ENCODE measurements at places on chromosomes 13 and 19.

DNA sequence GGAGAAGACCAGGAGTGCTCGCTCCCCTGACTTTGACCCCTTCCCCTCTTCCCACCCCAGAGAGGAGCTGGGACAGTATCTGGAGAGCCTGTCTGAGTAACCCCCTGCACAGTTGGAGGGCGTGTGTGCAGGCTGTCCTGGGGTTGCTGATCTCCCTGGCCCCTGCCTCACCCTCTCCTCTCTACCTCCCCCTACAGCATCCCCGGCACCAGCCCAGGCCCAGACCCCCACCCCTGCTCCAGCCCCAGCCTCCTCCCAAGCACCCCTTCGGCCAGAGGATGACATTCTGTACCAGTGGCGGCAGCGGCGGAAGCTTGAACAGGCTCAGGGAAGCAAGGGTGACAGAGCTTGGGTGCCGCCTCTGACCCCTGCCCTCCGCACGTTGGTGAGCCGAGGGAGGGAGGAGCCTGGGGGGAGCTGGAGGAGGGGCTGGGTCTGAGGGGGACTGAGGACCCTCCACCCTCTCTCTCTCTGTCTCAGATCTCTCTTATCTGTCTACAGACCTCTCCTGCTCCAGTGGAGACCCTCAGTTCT lies 8.7 kb downstream of the PROSER3 start:
- no peak for DNase-seq

- DNase-seq, result no peak
These were observed 519 bp downstream of the PTPRS start for GRCh38 chr19:5339950-5340636.

DNA sequence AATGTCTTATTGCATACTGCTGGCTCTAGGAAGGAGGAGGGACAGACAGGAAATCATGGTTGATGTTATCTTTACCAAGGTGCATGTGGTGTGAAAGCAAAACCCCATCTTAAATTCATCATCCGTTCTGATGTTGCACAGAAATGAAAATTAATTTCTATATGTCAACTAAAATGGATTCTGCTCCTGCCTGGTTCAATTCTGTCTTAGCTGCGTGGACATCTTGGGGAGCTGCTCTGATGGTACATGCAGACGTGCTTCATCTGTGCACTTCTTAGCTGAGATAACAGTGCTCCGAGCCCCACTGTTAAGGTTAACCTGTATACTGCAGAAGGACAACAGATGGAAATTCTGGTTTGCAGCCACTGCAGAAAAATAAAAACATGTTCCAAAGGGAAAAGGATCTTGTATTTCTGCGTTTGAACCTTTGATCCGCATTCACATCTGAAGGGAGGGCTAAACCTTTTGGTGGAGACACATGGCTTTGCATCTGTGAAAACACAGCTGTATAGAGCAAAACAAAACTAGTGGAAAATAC lies 155.6 kb downstream of the TM9SF2 start:
- no peak for DNase-seq

- DNase-seq, result no peak
These were observed 1.8 kb downstream of the SHISA7 start for GRCh38 chr19:55441319-55441691.

DNA sequence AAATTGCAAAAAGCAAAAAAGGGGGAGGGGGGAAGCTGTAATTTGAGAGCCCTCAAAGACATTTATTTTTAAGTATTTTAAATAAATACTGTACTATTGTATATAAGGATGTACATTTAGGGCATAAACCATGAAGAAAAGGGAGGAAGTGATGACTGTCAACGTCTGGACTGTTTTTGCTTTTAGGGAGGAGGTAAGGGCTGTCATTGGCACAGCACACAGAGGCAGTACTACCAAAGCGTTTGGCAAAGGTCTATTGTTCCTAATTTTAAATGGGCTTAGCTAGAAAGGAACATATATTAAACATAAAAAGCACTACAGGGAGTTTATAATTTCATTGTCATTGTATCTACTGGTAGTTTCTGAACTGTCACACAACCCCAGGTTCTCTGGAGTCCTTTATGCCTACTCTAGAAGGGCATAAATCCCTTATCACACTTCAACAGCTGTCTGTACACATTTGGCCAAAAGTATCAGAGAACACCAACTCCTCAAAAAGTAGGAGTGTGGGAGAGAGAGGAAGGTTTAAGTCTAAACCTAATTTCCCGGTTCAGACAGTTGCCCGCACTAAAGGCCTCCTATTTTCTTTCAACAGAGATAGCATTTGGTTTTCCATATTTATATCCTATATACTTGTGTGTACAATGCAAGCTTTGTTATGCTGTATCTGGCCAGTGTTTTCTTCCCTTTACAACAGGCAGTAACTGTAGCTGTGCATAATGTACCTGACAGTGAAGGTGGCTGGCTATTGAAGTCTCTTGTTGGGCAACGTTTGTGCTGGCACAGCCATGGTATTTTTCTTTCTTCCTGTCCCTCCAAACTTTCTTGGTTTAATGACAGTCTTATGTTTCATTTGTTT lies 406.2 kb downstream of the KLF5 start:
- DNase-seq, result no peak

DNA sequence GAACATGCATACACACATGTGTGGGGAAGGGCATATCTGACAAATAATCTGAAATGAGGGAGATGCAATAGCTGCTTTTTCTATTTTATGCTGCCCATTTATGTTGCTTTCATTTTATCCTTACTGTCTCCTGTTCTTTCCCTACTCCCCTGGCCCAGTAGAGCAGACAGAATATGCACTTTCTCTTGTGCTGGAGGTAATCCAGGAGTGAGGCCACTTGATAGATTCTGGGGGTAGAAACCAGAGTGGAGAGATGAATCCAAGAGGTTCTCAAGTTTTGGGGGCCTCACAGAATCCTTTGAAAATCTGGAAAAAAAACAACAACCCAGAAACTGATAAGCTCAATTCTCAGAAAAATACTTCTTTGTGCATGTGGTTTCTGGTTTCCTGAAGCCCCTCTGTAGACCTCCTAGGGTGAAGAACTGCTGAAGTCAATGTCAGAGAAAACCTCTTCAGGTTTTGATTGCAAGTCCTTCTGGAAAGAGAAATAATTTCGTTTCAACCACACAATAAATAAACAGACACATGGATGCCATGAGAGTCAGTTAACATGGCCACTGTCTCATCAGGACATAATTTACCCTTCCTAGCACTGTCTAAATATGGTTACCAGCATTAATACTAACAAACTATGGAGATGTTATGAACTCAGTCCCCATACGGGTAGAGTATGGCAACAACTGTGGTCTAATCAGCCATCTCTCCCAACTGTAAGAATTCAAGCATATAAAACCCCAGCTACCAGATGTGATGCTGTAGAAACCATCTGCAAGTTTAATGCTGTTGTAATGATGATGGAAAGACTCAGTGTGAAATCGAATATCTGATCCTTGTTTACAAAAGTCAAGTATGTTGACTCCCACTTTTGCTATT lies 355.6 kb downstream of the SLC7A1 start:
- no peak for DNase-seq

- no peak for DNase-seq
These were observed 100.0 kb upstream of the RAP2A start for GRCh38 chr13:97333983-97334382.

DNA sequence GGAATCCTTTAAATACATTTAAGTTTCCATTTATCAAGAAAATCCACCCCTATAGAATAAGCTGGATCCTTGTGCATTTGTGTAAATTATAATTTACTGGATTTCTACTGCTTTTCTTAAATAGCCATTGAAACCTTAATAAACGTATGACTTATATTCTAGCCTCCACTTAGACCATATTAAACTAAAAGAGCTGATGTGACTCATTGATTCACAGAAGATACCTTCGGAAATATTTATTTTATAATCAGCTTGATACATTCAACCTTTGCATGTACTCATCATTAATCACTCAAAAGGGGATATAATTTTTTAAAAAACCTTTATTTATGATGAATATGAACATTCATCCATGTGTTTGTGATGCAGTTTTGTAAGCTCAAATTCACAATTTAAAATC lies 136.3 kb downstream of the SPRY2 start:
- DNase-seq, result no peak

DNA sequence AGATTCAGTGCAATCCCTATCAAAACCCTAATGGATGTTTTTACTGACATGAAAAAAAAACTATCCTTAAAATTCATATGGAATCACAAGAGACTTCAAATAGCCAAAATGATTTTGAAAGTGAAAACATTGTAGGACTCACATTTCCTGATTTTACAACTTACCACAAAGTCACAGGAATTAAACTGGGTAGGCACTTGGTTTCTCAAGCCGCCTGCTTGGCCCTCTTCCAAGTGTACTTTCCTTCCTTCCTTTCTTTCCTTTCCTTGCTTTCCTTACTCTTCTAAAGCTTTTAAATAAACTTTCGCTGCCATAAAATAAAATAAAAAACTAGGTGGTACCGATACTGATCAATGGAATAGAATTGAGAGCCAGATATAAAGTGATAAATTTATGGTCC lies 21.0 kb upstream of the CD33 start:
- no peak for DNase-seq

GRCh38 chr13:41313659-41314197 lies 2.7 kb downstream of the NAA16 start:
- DNase-seq, result no peak

- no peak for DNase-seq
These were observed 14.1 kb downstream of the PROSER1 start for GRCh38 chr13:39023761-39024160.

GRCh38 chr19:7203332-7203731 lies 90.9 kb downstream of the INSR start:
- DNase-seq, result no peak

GRCh38 chr19:43678512-43679261 lies 8.7 kb upstream of the PLAUR start:
- no peak for DNase-seq

DNA sequence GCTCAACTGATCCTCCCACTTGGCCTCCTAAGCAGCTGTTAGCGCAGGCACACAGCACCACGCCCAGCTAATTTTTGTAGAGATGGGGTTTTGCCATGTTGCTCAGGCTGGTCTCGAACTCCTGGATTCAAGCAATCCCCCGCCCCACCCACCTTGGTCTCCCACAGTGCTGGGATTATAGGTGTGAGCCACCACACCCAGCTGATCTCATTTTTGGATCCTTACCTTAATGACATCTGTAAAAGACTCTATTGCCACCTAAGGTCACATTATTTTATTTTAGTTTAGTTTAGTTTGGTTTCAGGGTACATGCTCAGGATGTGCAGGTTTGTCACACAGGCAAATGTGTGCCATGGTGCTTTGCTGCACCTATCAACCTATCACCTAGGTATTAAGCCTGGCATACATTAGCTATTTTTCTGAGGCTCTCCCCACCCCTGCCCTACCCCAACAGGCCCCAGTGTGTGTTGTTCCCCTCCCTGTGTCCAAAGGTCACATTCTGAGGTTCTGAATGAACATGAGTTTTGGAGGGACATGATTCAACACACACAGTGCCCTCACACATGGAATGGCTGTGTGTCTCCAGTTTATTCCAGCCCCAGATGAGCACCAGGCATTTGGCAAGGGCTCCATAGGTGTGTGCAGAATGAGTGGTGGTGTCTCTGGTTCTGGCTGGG lies 1.3 kb downstream of the OR10H5 start:
- DNase-seq, result no peak
